ENCODE measurements at places on chromosomes 16 and 17.

DNA sequence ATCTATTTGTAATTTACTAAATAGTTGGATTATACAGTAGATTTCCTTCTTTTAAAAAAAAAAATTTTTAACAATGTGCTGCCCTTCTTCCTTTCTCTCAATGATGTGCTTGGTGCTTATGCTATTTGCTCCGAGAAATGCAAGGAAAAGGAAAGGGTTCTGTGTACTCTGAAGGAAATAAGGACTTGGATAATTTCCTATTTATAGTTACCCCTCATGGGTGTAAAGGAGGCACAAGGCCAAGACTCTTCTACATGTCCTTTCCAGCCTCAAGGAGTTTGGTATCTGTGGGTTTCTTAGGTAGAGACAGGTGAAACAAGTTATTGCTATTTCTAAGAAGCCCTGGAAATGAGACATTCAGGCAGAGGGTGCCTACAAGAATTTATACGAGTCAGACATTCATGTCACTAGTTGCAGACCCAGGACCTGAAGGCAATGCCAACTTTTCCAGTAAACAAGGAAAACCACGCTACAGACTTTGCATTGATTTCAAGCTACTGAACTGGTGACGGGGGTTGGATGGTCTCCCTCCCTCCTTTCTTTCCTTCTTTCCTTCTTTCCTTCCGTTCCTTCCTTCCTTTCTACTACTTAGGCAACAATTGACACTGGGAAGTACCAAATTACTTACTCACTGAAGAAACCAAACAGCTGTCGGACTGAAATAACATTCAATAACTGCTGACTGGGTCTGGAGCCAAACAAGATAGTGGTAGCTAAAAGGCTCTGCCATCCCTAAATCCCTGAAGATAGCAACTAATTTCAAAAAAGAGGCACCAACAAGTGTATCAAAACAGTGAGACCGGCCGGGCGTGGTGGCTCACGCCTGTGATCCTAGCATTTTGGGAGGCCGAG is 33.8 kb upstream of the GHDC start:
- no peak for DNase-seq

- DNase-seq: no peak
Observed at GRCh38 chr17:66465701-66466100, 163.3 kb downstream of the PRKCA start.

DNA sequence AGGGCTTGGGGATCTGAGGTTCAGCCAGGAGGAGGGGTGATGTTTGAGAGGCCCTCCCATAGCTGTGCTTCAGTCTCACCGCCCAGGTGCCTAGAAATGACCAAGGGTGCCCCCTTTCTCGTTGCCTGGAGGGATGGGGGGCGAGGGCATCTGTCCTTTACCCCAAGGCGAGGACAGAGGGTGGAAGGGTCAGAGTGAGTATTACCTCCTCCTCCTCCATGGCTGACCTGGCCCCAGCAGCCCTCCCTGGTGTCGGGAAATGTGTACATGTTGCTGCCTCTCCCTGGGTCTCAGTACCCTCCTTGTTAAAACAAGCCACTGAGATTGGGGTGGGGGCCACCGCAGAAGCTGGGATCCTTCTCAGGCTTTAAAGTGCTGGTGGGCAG is 2.4 kb downstream of the NECAB2 start:
- no peak for DNase-seq

DNA sequence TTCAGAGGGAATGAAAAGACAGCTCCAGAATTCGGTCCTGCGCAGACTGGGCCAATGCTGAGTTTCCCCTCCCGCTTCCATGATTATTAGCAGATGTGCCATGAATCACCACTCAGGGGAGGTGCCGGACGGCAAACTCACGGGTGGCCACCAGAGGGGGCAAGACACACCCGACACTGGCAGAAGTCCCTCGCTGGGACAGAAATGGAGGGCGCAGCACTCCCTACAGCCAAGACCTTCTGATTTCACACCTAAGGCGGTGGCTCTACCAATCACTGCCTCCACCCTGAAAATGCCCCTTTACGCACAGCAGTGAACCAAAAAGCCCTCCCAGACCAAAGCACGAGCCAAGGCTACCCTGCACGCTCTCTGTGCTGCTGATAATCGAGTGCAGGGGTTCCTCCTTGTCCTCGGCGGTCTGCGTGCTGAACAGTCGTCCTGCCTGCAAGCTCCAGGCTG is 26.8 kb downstream of the TRAP1 start:
- peak; percentile 86 for DNase-seq

- DNase-seq: no peak
Observed at GRCh38 chr16:74232806-74233465, 63.7 kb upstream of the PSMD7 start.

Measured in activated CD4-positive, alpha-beta T cell treated with anti-CD3 and anti-CD28 coated beads, Interleukin-2, Interleukin-4, amounts not matched to agents 100 ng/mL and 50 ng/mL, durations not matched to agents 16 hours and 8 hours (primary cell).